ENCODE measurements at places on chromosomes 4 and X. TPM values are rescaled to one million over a fixed set of nuclear protein-coding genes. Genes with fewer than 3 reads are reported as not detected.

GRCh38 chr4:41287005-41287404 is 30.3 kb downstream of the UCHL1 start:
- no peak for DNase-seq

DNA sequence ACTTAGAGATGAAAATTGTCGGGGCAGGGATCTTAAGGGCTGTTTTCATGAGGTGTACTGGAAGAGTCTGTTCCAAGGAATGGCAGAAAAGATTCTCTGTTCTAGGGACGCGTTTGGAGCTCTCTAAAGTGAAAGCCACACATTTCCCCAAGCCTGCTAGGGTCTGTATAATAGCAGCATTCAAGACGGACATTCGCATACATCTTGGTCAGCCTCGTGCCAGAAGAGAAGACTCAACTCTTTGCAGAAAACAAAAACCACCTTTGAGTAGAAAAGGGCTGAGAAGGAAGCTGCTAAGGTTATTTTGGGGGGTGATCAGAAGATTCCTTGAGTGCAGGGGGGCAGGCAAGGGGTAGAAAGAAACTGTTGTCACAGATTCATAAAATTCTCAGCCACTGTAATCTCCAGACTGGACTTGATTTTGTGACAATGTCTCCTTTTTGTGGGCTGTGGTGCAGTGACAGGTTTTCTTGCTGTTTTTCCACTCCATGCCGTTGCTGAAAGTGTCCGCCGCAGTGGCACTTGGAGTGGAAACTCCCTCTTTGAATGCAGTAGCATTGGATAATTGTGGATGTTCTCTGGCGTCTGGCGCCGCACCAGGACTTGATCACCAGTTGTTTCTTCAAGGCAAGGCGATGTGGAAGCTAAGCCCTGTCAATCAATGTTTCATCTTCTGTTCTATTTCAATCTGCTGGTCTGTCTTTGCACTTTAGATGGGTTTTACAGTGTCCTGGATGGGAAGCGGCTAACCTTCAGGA is 2.9 kb downstream of the GYG2 start:
- DNase-seq: peak; percentile 70

- DNase-seq: no peak
Measured at GRCh38 chr4:152536545-152537182, 772 bp upstream of the FBXW7 start.

GRCh38 chr4:7429069-7429416 is 5.7 kb downstream of the PSAPL1 start:
- peak; percentile 63 for DNase-seq

- no peak for DNase-seq
Measured at GRCh38 chrX:14409341-14409740, 120.0 kb upstream of the GLRA2 start.

- DNase-seq: no peak
Measured at GRCh38 chr4:60750962-60751361, 449.2 kb upstream of the ADGRL3 start.

DNA sequence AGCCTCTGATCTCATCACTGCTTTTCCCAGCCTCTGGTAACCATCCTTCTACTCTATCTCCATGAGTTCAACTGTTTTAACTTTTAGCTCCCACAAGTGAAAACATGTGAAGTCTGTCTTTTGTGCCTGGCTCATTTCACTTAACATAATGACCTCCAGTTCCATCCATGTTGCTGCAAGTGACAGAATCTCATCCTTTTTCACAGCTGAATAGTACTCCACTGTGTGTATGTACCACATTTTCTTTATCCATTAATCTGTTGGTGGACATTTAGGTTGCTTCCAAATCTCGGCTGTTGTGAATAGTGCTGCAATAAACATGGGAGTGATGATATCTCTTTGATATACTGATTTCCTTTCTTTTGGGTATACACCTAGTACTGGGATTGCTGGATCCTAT is 109.5 kb downstream of the FRYL start:
- no peak for DNase-seq

DNA sequence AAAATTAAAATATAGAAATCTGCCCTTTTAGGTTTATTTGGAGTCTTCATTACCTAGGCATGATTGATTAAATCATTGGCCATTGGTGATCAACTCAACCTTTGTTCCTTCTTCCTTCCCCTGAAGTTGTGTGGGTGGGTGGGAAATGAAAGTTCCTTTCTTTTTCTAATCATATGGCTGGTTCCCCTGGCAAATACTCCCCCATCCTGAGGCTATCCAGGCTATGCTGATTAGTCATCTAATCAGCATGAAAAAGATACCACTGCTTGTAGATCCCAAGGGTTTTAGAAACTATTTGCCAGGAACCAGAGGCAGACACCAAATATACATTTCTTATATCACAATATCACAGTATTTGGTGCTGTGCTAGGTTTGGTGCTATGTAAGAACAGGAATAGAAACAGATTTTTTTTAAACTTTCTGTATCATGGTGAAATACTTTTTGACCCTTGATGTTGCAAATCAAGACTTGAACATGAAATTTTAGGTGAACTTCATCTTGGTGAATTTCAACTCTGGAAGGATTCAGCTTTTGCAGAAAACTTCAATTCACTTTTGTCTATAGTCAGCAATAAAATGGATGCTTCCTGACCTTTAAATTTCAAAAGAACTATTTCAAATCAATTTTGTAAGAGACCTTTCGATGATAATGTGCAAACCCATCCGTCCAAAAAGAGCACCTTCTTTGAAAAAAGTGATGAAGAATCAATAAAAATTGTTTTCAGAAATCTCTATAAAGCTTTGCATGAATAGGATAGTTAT is 71.1 kb downstream of the CCSER1 start:
- DNase-seq: no peak

DNA sequence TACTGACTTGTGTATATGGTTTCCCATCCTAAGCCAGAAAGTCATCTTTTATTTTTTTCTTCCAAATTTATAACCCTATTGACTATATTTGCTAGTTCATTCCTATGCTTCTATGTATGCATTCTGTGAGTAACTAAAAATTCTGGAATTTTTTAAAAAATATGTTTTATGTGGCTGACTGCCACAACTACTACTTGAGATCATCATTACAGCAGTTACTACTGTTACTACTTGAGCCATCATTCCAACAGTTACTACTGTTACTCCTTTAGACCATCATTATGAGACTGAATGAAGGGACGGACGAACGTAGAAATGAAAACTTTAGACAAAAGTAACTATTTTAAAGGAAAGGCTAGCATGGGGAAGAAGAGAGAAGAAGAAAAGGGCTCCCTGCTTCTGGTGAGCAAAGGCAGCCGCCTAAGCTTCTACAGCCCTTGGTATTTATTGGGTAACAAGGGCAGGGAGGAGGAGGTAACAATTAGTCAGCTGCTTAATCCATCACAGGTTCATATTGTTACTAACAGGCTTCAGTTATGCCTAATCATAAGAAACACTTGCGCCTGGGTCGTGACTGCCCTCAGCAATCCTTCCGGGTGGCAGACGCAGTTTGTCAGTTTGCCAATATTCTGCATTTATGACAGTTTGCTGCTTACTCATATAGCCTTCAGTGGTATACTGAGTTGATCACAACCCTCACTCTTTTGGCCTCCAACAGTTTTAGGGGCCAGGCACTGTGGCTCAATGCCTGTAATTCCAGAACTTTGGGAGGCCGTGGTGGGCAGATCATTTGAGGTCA is 80.4 kb downstream of the PDLIM5 start:
- DNase-seq: no peak

DNA sequence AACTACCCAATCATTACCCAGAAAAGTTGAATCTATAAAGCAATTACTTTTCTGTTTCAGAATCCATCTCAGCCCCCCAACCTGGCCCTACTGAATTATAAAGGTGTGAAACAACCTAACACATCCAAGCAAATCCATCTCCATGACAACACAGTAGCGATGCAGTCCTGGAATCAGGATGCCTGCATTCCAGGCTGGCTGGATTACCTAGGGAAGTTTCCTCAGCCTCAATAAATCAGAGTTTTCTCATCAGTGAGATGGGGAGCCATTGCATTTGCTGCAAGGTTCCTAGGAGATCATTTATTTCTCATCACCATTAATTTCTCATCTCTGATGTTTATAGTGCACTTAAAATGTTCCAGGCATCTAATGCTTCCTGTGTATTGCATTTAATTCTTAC is 46.0 kb downstream of the LNX1 start:
- no peak for DNase-seq

The EDA gene
- not detected for total RNA-seq

The CFI gene
- not detected for total RNA-seq

The PABPC5 gene
- total RNA-seq: 5.9 TPM

Measured in osteocyte (in vitro differentiated cells).